ENCODE measurements at places on chromosomes 1 and 21.

- DNase-seq: no peak
Measured at GRCh38 chr1:194535369-194535768, 1349.0 kb upstream of the B3GALT2 start.

DNA sequence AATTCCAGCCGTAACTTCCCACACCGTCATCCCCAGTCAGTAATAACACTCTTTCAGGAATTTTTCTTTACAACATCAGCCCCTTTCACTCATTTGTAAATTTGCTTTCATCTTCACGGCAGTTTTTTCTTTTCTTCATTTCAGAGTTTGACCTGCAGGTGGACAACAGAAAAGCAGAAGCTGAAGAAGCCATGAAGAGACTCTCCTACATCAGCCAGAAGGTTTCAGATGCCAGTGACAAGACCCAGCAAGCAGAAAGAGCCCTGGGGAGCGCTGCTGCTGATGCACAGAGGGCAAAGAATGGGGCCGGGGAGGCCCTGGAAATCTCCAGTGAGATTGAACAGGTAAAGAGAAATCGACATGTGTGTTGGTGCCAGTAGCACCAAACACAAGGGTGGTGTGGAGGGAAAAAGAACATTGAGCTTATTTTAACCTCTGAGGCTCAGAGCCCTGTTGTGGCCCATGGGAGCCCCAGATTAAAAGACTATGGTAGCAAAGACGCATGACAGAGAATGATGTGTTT, 53.2 kb downstream of the LAMC2 start:
- no peak for DNase-seq

DNA sequence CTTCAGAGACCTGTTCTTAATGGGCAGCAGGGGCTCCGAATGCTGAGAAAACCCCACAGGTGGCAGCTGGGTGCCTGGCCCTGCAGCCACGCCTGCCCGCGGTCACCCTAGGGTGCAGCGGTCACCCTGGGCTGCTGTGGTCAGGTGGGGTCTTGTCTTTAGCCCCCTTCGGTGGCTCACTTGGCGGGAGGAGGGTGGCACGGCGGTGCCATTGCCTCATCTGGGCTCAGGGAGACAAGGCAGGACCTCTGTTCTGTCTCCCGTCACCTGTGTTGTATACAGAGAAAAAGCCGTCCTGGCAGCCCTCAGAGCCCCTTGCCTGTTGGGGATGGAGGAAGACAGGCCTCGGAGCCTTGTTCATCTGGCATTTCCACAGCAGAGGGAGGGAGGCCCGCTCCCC, 69.5 kb upstream of the TRAPPC10 start:
- no peak for DNase-seq

DNA sequence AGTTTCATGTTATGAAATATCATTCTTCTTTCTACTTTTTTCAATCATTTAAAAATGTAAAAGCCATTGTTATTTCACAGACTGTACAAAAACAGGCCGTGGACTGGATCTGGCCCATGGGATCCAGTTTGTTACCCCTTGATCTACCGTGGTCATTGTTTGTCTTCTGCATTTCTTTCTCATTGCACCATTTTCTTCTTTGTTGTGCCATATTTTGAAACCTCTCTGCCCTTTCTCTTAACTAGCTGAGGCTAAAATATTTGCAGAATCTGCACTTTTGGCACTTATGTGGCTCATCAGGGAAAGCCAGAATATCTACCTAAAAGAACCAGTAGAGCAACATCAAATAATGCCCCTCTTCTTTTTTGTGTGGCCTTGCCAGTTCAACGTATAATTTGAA, 50.5 kb downstream of the DNAJC6 start:
- no peak for DNase-seq

DNA sequence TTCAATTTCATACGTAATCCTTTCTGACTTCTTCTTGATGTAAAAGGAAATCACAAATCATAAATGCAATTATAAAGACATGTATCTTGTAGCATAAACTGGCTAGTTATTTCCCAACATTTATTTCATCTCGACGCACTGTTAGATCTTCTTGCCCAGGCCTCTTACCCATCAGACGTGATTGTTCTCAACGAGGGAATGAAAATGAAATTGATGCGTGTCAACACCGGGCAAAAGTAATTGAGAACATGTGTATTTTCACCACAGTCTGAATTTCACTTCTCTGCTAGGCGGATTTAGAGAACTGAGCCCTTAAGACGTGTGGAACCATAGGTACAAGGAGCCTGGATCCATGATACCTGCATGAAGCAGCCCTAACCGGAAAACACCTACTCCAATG, 519.7 kb downstream of the KCNT2 start:
- DNase-seq: no peak

GRCh38 chr1:101064697-101065096, 39.1 kb upstream of the DPH5 start:
- no peak for DNase-seq

DNA sequence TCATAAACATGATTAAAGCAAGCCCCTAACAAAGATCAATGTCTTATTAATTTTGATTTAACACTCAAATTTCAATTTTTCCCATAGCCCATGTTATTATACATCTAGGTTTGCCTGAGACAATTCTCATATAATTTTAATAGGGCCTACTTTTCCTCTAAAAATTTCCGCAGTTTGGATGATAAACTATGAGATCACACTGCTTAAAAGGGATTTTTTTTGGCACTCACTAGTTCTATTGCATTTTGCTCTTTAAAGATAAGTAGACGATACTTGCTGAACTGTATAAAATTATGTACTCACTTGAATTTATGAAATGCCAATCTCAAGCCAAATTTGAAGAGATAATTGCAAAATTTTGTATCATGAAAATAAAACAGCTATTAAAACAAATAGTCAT, 480.4 kb upstream of the ZRANB2 start:
- DNase-seq: no peak

DNA sequence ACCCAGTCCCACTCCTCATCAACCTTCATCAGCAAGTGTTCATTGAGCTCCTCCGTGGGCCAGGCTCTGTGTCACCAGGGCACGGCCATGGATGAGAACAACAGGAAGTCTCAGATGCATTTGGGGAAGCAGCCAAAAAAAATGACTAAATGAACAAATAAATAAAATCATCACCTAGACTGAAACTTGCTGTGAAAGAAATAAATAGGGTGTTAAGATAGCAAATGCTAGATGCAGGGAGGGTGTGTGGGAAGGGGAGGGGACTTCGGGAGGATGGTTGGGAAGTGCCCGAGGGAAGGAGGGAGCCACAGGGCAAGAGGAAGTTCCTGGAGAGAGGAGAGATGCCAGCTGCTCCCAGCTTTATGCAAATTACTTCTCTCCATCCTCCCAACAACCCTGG, 696.7 kb downstream of the PTPRU start:
- no peak for DNase-seq

GRCh38 chr1:32900956-32901822, at the start of gene TMEM54:
TMEM54 (minus strand) TSS chr1:32901389; CDS start chr1:32901238, 151 bp downstream.
- peak; percentile 56 for DNase-seq

- no peak for DNase-seq
Measured at GRCh38 chr1:214685906-214686305, 82.9 kb downstream of the CENPF start.

DNA sequence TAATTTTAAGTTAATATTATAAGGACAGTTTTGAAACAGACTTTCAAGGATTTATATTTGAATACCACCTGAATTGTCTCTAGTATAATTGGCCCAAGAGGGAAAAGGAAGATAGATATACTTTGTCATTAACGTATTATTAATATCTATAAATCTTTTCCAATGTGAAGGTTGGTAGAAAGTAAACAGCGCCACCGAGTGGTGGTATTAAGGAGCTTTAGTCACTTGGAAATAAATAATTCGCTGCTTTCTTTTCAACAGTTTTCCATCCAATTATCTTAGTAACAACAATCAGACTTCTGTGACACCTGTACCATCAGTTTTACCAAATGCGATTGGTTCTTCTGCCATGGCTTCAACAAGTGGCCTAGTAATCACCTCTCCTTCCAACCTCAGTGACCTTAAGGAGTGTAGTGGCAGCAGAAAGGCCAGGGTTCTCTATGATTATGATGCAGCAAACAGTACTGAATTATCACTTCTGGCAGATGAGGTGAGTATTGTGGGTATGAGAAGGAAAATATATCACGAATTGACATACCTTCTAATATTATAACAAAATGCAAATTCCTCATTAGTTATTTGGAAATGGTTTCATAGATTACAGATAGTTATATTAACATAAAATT, 37.7 kb downstream of the SH3GLB1 start:
- no peak for DNase-seq

- no peak for DNase-seq
Measured at GRCh38 chr1:78678324-78678723, 28.7 kb downstream of the IFI44 start.

- DNase-seq: no peak
Measured at GRCh38 chr1:232954594-232955365, 4.4 kb downstream of the NTPCR start.

Data from HuH-7 (cell line).